ENCODE measurements at places on chromosomes 1 and 21. TPM values are rescaled to one million over a fixed set of nuclear protein-coding genes. Genes with fewer than 3 reads are reported as not detected.

The RAB29 gene
- 19.4 TPM for total RNA-seq

The KRTAP21-3 gene
- not detected for total RNA-seq

The PRAMEF4 gene
- not detected for total RNA-seq

DNA sequence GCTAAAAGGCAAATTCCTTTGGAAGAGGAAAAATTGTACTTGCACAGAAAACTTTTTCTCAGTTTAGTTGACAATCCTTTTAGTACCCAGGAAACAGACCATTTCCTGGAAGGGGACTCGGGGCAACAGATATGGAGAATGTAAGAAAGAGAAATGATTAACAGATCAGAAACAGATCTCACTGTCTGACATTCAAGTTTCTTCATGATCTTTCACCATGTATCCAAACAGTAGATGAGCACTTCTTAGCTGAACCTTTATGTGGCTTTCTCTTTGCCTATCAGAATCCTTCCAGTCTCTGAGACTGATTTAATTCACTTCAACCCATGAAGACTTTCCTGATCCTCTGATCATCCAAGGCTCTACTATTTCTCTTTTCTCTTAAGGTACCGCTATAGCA lies 2.7 kb downstream of the TTLL7 start:
- no peak for DNase-seq

GRCh38 chr1:10830961-10831668 lies 34.7 kb upstream of the CASZ1 start:
- no peak for DNase-seq

DNA sequence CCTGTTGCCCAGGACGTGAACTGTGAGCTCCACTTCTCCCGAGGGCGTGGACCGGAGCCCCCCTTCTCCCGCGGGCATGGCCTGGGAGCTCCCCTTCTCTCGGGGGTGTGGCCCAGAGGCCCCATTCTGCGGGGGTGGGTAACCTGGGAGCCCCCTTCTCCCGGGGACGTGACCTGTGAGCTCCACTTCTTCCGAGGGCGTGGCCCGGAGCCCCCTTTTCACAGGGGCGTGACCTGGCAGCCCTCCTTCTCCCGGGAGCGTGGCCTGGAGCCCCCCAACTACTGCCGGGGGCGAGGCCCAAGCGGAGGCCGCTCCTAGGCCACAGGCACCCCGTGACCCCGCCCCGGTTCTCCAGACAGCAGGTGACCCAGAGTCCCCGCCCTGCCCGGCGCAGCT lies 320 bp downstream of the C1orf174 start:
- DNase-seq, result peak; percentile 24

DNA sequence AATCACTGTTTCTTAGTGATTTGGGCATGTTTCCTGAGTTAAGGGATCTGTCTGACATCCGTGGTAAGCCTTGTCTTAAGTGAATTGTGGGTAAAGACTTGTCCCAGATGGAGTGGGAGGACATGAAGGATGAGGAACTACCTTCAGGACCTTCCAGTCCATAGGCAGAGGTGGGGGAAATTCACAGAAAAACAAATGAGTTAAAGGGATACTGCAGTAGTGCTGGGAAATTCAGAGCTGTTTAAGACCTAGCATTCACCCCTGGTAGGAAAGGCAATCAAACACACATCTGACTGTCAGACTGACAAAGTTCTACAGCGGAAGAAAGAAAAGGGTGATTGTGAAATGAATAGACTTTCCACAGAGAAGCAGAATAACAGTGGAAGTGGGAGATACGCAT lies 3.0 kb downstream of the GNAT2 start:
- DNase-seq, result no peak

GRCh38 chr1:106457368-106457767 lies 599.1 kb upstream of the PRMT6 start:
- DNase-seq, result no peak

DNA sequence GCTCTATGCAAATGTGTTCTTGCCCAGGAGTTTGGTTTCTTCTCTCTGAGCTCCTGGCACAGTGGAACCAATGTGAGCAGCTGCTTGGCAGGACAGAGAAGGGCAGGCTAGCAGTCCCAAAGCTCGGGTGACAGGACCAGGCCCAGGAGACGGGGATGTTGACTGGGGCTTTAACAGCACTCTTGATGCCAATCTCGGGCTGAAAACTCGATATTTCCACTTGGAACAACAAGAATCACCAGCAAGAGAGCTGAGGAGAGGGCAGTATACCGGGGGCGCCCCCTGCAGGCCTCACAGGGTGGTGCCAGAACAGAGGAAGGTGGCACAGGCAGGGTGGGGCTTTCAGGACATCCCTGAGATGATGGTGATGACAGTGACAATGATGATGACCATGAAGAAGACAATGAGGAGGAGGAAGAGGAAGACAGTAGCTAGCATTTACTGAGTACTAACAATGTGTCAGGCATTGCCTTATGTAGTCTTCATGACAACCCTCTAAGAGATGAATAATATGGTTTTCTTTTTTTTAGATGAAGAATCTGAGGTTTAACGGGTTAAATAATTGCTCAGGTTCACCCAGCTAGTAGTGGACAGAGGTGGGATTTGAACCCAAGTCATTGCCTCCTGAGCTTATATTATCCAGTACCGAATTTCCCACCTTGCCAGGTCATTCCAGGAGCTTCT lies 2.7 kb upstream of the KCNJ9 start:
- DNase-seq, result peak; percentile 61

GRCh38 chr1:245173446-245174211 lies 18.8 kb downstream of the KIF26B start:
- DNase-seq, result no peak
